ENCODE measurements at places on chromosomes 6 and 20.

- DNase-seq, result no peak
Observed at GRCh38 chr6:137352859-137353258, 133.7 kb upstream of the IFNGR1 start.

GRCh38 chr6:15121977-15122550 lies 123.8 kb upstream of the JARID2 start:
- no peak for DNase-seq

GRCh38 chr20:61541537-61541936 lies 289.5 kb downstream of the CDH4 start:
- no peak for DNase-seq

DNA sequence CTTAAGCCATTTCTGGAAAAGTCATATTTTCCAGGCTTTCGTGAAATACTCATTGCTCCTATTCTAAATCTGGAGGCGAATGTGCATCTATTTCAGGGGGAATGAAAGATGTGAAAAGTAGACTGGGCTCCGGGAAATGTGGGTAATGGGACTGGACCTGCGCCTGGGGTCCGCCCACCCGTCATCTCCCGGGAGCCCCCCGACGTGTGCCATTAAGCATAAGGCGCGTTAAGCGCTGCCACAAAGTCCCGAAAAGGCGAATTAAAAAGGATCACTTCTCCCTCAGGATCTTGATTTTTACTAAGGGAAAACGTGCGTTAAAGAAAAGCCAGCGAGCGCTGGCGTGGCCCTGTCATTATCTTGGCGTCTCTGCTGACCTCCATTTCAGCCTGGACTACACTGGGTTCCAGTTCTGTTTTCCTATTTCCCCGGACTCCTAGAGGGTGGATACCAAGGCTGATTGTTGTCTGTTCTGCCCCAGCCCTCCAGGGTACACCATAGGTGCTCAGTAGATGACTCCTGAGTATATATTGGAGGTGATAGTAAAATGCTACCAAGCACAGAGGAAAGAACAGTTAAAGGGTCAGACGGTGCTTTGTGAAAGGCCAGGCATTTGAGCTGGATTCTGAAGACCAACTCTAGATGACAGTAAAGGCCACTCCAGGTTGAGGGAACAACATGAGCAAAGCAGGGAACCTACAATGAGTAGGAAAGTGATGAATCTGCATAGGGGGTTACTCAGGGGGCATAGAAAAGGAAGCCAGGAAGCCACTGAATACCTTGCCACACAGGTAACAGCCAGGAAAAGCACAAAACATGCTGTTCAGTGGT lies 89.2 kb upstream of the ARID1B start:
- no peak for DNase-seq

- DNase-seq, result no peak
Observed at GRCh38 chr6:107928984-107929383, 29.0 kb downstream of the SEC63 start.

Measured in RWPE1 (cell line).